ENCODE measurements at places on chromosomes 7 and 10. TPM values are rescaled to one million over a fixed set of nuclear protein-coding genes. Genes with fewer than 3 reads are reported as not detected.

Gene CNPY1
- not detected for total RNA-seq

Gene DLD
- 75.2 TPM for total RNA-seq

Gene TAX1BP1
- total RNA-seq = 66.8 TPM

Gene CCSER2
- 28.7 TPM for total RNA-seq

Gene COPS6
- total RNA-seq = 110 TPM

Gene PRSS37
- not detected for total RNA-seq

Gene HIBADH
- total RNA-seq = 30.6 TPM

Gene ASB15
- not detected for total RNA-seq

Gene FRA10AC1
- 8.0 TPM for total RNA-seq

Gene GOLGA7B
- 0.68 TPM for total RNA-seq

Gene KLLN
- total RNA-seq = 0.24 TPM

Gene HPSE2
- total RNA-seq = not detected

Gene SH2D4B
- total RNA-seq = not detected

Gene TRPV5
- total RNA-seq = not detected

Gene TASOR2
- 52.7 TPM for total RNA-seq

Gene AMPH
- total RNA-seq = not detected

Gene ELAPOR2
- total RNA-seq = 3.7 TPM

Gene PLA2G12B
- not detected for total RNA-seq

Gene AOAH
- 0.31 TPM for total RNA-seq

Gene LUC7L2
- 67.2 TPM for total RNA-seq

Gene CC2D2B
- total RNA-seq = 0.24 TPM

Gene HMX3
- total RNA-seq = not detected

Gene WNT16
- total RNA-seq = not detected

Gene MACC1
- total RNA-seq = 7.9 TPM

Gene SLC13A1
- not detected for total RNA-seq

Gene MEOX2
- not detected for total RNA-seq

Gene HMX2
- total RNA-seq = not detected

Gene HKDC1
- total RNA-seq = 0.48 TPM

Gene PLXNA4
- total RNA-seq = not detected

Gene POLR3A
- 21.1 TPM for total RNA-seq

Gene MYL10
- total RNA-seq = not detected

Gene THSD7A
- total RNA-seq = not detected

Gene GPR22
- total RNA-seq = not detected

Gene LRRC18
- total RNA-seq = not detected

Gene TBC1D12
- total RNA-seq = 5.1 TPM

Gene SEM1
- 207 TPM for total RNA-seq

Gene VAX1
- total RNA-seq = 0.14 TPM

Gene SGMS1
- 27.3 TPM for total RNA-seq

Gene SPDYE2B
- not detected for total RNA-seq

Gene PRF1
- not detected for total RNA-seq

Gene C10orf143
- total RNA-seq = 1.1 TPM

Gene FZD1
- 4.1 TPM for total RNA-seq

Gene PLPP4
- 0.31 TPM for total RNA-seq

Gene MRLN
- not detected for total RNA-seq

Gene LLCFC1
- total RNA-seq = not detected

Gene SUV39H2
- 22.3 TPM for total RNA-seq

Gene LAMTOR4
- total RNA-seq = 131 TPM

Gene C7orf33
- not detected for total RNA-seq

Gene FAM180A
- 2.6 TPM for total RNA-seq

Gene ANKRD61
- total RNA-seq = 0.28 TPM

Gene C10orf53
- total RNA-seq = not detected

Gene TMEM176A
- total RNA-seq = not detected

Gene GRM3
- not detected for total RNA-seq

Gene DRGX
- total RNA-seq = not detected

Gene SLC35G1
- total RNA-seq = 5.2 TPM

Gene NDUFB2
- total RNA-seq = 217 TPM

Gene CRHR2
- not detected for total RNA-seq

Gene CLRN3
- not detected for total RNA-seq

Gene KEL
- not detected for total RNA-seq
